ENCODE measurements at places on chromosomes 2 and 18.

DNA sequence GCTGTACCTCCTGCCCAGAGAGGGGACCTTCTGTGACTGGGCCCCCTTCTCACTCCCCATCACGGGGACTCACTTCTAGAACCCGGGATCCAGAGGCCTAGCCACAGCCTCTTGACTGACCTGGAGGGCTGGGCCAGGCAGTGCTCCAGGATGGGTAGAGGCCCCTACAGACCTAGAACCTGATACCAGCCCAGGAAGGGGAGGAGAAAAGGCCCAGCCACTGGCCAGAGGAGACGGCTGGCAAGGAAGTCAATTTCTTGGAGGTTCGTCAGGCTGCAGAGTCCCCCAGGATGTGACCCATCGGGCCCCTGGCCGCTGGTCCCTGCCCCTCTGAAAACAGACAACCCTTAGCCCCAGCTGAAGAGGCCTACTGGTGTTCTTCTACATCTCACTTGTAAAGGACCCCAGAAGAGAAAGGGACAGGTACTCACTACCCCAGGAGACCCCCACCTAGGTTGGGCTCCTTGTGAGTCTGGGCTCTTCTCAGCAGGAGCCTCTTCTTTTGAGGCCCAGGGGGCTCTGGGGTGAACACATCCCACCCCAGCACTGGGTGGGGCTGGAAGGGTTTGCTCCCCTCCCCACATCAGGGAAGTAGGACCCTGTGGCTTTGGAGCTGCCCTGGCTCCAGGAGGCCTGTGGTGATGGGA lies 86.0 kb downstream of the STPG4 start:
- DNase-seq, result no peak

GRCh38 chr18:49814147-49814499 lies 790 bp upstream of the ACAA2 start:
- peak; percentile 72 for DNase-seq

DNA sequence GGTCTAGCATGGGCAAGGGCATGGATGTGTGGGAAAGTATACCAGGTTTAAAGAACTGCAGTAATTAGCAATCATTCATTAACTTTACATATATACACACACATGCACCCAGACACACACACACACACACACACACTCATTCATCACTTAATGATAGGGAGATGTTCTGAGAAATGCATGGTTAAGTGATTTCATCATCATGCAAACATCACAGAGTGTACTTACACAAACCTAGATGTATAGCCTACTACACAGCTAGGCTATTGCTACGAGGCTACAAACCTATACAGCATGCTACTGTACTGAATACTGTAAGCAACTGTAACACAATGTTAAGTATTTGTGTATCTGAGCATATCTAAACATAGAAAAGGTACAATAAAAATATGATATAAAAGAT lies 83.6 kb downstream of the COLEC12 start:
- DNase-seq, result no peak

DNA sequence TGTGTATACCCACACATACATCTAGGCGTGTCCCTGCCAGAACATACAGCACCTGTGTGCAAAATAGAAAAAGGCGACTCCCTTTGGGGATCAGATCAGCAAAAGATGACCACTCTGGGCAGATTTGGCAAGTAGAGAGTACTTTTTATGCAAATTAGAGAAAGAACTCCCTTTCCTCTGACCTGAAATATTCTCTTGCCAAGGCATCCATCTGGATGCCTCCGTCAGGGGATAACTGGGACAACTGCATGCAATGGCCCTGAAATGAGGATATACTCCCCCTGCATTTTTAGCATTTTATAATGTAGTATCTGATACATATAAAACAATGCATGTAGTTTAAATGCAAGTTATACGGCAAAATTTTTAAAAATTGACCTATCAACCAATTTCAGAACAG lies 247.7 kb downstream of the ICOS start:
- no peak for DNase-seq

DNA sequence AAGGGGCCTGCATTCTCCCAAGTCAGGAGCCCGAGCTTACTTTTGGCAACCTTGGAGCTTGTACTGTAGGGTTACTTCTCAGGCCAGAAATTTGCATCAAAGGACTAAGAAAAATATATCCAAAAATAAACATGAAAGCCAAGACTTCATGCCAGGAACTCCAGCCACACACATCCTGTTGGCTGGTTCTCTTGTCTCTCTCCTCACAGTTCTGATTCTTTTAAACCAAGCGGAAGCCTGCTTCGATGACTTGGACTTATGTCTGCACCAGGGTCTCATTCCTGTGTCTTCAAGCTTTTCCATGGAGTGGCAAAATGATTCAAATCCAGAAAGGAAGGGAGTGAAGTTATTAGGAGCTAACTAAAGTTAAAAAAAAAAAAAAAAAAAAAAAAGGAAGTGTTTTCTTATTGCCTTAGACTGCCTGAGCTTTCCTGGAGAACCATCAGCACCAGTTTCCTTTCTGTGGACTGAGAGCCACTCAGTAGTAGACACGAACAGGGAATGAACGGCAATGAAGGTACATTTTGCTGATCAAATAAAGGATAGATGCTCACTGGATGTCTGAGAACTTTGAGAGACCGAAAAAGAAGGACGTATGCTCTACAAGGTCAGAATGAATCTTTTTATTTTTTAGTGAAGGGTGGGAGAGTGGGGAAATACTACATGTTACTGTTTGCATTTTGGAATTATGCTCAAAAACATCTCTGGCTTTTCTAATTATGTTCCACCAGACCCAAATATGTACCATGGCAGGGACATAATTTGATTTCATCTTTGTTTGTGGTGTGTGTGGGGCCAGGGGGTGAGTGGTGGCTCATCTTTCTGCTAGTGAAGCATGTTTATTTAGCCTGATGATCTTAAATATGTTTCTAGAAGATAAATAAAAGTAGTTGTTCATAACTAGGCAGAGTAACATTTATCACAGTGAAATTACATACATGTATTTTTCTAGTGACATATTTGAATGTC lies 86.0 kb downstream of the RAPGEF4 start:
- peak; percentile 64 for DNase-seq

DNA sequence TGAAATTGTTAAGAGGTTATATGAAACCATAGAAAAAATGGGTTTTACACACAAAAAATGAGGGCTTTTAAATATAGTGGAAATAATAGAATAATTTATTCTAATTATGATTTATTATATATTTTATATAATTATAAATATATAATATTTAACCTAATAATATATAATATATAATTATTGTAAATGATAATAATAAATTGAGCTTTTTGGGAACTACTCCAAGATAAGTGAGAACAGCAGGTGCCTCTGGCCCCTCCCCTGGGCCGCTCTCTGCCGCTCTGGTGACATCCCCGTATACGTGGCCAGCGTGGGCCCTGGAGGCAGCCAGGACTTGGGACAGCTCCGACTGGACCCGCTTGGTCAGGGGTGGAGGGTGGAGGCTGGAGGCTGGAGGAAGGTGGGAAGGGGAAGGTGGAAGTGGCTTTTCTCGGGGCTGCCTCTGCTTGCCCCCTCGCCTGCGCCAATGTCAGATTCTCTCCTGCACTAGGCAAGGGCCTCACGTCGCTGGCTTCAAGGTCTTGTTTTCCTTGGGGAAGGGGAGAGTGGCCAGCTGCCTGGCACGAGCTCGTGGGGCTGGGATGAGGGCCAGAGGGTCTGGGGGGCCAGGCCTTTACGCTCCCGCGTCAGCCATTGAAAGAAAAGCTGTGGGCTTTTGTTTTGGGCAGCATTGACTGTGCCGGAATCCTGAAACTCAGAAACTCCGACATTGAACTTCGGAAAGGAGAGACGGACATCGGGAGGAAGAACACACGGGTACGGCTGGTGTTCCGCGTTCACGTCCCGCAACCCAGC lies 54.8 kb downstream of the NFATC1 start:
- no peak for DNase-seq

Measured in fibroblast of lung (primary cell).